ENCODE measurements at places on chromosomes 3 and 15. TPM values are rescaled to one million over a fixed set of nuclear protein-coding genes. Genes with fewer than 3 reads are reported as not detected.

DNA sequence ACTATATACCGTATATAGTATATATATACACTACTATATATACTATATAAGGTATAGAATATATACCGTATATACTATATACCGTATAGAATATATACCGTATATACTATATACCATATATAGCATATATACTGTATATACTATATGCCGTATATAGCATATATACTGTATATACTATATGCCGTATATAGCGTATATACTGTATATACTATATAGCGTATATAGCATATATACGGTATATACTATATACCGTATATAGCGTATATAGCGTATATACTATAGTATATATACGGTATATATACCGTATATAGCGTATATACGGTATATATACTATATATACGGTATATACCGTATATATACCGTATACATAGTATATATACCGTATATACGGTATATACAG, 22.6 kb upstream of the HDGFL3 start:
- no peaks in the 10 kb centered on the region for H3K27me3 ChIP-seq
- H3K4me1 ChIP-seq = no peaks in the 10 kb centered on the region
- H3K36me3 ChIP-seq = no peaks in the 10 kb centered on the region
- H3K27ac ChIP-seq = no peak overlapping the region
- no peak for DNase-seq

- H3K36me3 ChIP-seq = no peaks in the 10 kb centered on the region
- H3K27ac ChIP-seq = peak overlapping the region; percentile 4
- DNase-seq = no peak
- no peak overlapping the region for H3K4me3 ChIP-seq
- no peaks in the 10 kb centered on the region for H3K27me3 ChIP-seq
Observed at GRCh38 chr3:106813742-106814141, 563.5 kb upstream of the CCDC54 start.

DNA sequence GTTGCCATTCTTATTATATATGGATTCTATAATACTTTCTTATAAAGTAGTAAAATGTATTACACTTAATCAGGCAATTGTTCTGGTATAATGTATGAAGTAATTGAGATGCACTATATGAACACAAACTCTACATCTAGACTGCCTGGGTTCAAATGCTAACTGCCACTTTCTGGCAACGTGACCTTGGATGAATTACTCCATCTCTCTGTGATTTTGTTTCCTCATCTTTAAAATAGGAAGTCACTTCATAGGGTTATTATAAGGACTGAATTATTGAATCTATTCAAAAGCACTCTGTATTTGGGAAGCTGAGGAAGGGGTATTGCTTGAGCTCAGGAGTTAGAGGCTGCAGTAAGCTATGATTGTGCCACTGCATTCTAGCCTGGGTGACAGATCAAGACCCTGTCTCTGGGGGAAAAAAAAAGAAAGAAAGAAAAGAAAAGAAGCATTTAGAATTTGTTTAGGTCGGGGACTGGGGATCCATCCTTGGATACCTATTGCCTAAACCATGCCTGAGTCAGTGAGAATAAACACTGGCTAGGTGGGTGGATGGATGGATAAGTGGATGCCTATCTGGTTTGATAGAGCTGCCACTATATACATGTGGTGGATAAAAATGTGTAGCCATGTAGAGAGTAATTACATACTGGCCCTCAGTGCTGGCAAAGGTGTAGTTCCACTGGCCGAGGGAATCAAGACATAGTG, 2.5 kb downstream of the TM4SF1 start:
- H3K36me3 ChIP-seq = peaks cover 3% of the 10 kb centered on the region
- no peak for DNase-seq
- H3K4me1 ChIP-seq = peaks cover 70% of the 10 kb centered on the region
- peak overlapping the region; percentile 70 for H3K27ac ChIP-seq
- H3K4me3 ChIP-seq = peak overlapping the region; percentile 71
- no peaks in the 10 kb centered on the region for H3K27me3 ChIP-seq

GRCh38 chr15:91584895-91585294, 268.6 kb upstream of the SLCO3A1 start:
- no peak overlapping the region for H3K4me3 ChIP-seq
- no peaks in the 10 kb centered on the region for H3K27me3 ChIP-seq
- DNase-seq = no peak
- H3K4me1 ChIP-seq = no peaks in the 10 kb centered on the region

DNA sequence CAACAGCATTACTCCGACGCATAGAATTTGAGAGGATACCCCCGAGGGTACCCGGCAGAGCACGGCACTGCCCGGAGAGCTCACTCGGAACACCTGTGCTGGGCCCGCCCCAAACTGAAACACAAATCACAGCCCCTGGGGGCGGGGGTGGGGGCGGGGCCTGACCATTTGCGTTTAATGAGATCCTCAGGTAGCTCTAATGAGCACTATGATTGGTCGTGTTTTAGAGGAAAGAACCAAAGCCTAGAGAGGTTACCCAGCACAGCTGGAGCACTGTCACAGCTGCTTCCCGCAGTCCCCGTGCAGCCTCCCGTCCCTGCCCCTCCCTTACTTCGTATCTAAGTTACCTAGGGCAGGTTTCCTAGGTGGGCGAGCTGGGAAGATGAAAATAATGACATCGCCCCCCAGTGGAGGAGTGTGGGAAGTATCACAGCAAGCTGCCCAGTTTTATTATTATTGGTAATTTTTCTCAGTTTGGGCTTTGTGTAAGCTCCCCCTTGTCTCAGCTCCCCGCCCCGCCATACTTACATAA, 187.1 kb downstream of the PDE8A start:
- DNase-seq = no peak
- peak overlapping the region; percentile 36 for H3K4me3 ChIP-seq
- H3K27ac ChIP-seq = no peak overlapping the region

DNA sequence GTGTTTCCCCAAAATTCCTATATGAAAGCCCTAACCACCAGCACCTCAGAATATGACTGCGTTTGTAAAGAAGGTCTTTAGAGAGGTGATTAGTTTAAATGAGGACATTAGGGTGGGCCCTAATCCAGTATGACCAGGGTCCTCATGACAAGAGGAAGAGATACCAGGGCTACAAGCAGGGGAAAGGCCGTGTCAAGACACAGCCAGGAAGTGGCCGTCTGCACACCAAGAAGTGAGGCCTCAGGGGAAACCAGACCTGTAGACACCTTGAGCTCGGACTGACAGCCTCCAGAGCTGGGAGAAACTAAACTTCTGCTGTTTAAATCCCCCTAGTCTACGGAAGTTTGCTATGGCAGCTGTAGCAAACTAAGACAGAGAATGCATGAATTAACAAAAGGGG, 14.2 kb downstream of the KIF7 start:
- H3K4me1 ChIP-seq = no peaks in the 10 kb centered on the region
- H3K36me3 ChIP-seq = peaks cover 19% of the 10 kb centered on the region
- no peak overlapping the region for H3K4me3 ChIP-seq
- H3K27ac ChIP-seq = no peak overlapping the region

DNA sequence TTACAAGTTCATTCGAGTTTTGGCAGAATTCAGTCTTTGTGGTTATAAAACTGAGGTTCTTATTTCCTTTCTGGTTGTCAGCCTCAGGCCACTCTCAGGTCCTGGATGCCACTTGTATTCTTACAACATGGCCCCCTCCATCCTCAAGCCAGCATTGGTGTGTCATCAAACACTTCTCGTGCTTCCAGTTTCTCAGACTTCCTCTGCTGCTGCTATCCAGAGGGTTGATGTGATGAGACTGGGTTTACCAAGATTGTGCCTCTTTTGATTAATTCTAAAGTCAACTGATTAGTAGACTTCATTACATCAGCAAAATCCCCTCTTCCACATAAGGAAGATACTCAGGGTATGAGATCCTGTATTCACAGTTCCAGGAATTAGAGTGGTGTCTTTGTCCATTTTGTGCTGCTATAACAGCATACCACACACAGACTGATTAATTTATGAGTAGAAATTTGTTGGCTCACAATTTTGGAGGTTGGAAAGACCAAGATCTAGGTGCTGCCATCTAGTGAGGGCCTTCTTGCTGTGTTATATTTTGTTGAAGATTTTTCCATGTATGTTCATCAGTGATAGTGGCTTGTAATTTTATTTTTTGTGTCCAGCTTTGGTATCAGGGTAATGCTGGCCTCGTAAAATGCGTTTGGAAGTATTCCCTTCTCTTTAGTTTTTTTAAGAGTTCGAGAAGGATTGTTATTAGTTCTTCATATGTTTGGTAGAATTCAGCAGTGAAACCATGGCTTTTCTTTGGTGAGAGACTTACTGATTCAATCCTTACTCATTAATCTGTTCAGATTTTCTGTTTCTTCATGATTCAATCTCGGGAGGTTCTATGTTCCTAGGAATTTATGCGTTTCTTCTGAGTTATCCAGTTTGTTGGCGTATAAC, 11.1 kb downstream of the LRCH3 start:
- no peaks in the 10 kb centered on the region for H3K27me3 ChIP-seq
- DNase-seq = no peak
- peak overlapping the region; percentile 31 for H3K27ac ChIP-seq
- peaks cover 13% of the 10 kb centered on the region for H3K4me1 ChIP-seq
- no peaks in the 10 kb centered on the region for H3K36me3 ChIP-seq

DNA sequence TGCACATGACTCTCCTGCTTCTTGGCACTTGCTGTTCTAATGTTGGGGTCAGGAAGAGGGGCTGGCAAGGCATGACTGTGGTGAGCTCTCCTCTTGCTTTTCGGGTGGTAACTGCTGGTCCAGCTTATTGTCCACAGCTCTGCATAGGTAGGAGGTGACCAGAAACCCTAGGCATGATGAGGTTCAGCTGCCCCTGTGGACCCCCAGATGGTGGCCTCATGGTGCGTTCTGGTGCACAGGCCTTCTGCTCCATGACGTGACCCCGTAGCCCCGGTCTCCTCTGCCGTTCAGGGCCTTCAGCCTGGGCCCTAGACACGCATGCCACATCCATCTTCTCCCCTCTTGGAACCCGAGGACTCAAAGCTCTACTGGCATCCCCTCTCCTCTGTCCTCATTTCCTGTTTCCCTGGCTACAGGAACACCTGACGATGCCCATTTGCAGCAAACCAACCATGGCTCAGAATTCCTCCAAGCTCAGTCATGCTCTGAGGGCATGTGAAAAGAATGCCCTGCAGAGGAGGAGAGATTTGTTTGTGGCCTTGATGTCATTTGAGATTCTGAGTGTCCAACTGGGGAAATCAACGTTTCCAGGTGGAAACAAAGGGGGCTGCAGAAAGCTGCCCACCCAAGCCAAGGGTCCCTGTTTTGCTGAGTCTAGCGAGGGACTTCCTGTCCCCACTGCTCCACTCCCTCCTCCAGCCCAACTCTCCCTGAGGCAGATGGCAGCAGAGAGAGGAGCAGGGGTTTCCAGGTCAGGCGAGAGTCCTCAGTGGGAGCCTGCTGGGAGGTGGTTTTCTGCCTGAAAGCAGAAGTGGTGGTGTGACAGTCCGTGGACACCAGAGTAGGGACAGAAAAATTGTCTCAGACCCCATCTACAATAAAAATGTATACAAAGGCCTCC, 198.7 kb upstream of the LYSMD4 start:
- H3K4me1 ChIP-seq = peaks cover 7% of the 10 kb centered on the region
- no peak overlapping the region for H3K27ac ChIP-seq
- H3K36me3 ChIP-seq = no peaks in the 10 kb centered on the region
- H3K4me3 ChIP-seq = no peak overlapping the region
- DNase-seq = no peak
- no peaks in the 10 kb centered on the region for H3K27me3 ChIP-seq

Gene TMEM207
- total RNA-seq = not detected

DNA sequence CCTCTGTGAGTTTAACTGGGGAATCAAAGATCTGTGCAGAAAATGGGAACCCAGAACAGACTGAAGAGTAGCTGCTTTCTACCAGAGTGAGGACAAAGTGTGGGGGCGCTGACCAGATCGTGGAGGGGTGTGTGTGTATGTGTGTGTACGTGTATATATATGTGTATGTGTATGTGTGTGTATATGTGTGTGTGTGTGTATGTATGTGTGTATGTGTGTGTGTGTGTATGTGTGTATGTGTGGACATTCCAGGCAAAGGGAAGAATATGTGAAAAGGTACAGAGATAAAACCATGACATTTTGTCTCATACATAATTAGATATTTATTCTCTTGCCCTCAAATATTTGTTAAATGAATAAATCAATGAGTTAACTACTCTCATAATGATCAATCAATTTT, 54.9 kb upstream of the DPPA4 start:
- H3K27ac ChIP-seq = no peak overlapping the region
- no peaks in the 10 kb centered on the region for H3K27me3 ChIP-seq
- no peaks in the 10 kb centered on the region for H3K4me1 ChIP-seq
- no peaks in the 10 kb centered on the region for H3K36me3 ChIP-seq
- no peak overlapping the region for H3K4me3 ChIP-seq
- no peak for DNase-seq

Gene SPINT1
- total RNA-seq = 4.8 TPM

DNA sequence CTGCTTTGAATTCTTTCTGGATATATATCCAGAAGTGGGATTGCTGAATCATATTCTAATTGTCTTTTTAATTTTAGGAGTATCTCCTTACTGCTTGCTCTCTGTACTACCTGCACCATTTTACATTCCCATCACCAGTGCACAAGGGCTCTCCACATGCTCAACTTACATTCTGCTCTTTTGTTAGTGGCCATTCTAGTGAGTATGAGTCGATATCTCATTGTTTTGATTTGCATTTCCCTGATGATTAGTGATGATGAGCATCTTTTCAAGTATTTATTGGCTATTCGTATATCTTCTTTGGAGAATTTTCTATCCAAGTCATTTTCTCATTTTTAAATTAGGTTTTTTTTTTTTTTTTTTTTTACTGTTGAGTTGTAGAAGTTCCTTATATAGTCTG, 29.5 kb downstream of the PFN2 start:
- no peak for DNase-seq
- H3K27me3 ChIP-seq = no peaks in the 10 kb centered on the region
- H3K4me3 ChIP-seq = no peak overlapping the region
- no peak overlapping the region for H3K27ac ChIP-seq

Gene CEMIP
- total RNA-seq = 1.2 TPM

DNA sequence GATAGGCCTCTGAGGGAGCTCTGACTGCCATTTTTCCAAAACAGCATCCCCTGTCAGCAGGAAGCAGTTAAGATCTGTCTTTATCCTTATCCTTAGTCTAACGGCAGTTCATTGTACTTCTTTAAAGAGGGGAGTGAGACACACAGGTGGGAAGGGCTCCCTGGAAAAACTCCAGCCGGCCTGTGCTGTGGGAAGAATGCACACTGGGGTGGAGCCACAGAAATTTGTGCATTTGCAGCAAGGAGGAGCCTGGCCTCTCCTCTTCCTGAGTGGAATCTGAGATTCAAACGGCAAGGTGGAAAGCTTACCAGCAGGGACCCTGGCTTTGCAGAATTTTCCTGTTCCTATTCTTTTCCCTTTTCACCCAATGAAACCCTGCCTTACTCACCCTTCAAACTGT, 1209.4 kb downstream of the ROBO2 start:
- no peaks in the 10 kb centered on the region for H3K4me1 ChIP-seq
- H3K27ac ChIP-seq = no peak overlapping the region
- H3K4me3 ChIP-seq = no peak overlapping the region
- no peaks in the 10 kb centered on the region for H3K27me3 ChIP-seq
- H3K36me3 ChIP-seq = no peaks in the 10 kb centered on the region

Measured in thoracic aorta (tissue), 2 donors.